ENCODE measurements at places on chromosomes 2 and 18.

GRCh38 chr2:222760301-222760897, 88.9 kb downstream of the MOGAT1 start:
- no peak for DNase-seq

DNA sequence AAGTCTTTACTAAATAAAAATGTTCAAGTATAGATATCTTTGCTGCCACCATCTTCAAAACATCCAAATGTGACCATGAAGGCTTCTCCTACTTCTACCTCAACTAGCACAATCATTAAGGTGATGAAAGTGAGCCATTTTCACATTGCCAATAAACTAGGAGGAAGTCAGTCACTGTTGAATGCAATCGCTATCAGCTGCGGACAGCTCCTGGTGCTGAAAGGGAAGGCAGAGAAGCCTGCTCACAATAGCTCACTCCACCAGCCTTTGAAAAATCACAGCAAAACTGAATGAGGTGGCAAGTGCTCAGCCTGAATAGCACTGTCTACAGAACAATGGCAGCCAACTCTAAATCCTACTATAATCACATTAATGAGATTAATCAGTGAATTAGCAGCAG, 2.2 kb downstream of the MYT1L start:
- no peak for DNase-seq

DNA sequence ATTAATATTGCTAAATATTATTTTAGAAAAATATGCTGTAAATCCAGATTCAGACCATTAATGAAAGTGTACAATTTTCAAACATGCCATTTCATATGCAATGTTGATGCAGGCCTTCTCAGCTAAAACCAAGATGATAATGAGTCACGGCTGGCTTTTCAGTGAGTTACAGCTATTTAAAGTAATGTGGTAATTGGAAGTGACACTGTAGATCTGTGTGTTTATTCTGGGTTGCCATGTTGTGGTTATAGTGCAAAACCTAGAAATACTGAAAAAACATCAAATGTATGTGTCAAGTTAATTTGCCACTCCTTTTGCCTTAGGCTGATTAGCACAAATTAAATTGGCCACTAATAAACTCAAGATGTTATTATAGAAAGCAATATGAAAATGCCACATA, 506.6 kb downstream of the ERBB4 start:
- no peak for DNase-seq

DNA sequence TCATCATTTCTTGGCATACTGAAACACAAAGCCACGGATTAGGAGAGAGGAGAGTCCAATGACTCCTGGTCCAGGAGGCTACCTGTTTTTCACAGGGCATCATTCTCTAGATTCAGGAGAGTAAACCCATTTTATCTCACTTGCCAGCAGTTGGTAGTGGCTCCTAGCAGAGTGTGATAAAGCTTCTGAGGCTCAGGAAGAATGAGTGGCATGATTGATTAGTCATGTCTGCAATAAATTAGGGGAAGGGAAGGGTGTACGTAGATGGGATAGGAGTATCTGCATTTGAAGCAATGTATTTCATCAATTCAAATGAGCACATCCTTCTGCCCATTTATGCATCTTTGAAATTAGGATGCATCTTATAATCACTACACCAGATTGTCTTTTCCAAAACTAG, 31.1 kb upstream of the PNO1 start:
- no peak for DNase-seq

DNA sequence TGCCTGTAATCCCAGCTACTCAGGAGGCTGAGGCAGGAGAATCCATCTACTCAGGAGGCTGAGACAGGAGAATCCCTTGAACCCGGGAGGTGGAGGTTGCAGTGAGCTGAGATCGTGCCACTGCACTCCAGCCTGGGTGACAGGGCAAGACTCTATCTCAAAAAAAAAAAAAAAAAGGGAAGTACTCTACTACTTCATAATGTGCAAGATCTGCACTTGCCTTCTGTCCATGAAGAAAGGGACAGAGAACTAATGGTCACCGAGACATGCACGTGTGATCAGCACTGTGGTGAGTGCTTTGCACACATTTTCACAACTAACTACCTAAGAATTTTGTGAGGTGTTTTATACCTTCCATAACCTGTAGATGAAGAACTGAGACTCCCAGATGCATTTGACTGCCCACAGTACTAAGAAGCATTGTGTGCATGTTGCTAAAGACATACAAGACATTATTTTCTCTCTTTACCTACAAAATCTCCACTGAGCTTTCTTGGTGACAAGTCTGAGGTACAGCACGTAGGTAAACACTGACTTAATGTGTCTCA, 784.8 kb upstream of the ID2 start:
- no peak for DNase-seq

GRCh38 chr2:18998491-18998890, 359.9 kb downstream of the OSR1 start:
- DNase-seq, result no peak

GRCh38 chr2:62972601-62973000, 78.0 kb upstream of the OTX1 start:
- no peak for DNase-seq

GRCh38 chr2:709138-709765, 32.0 kb upstream of the TMEM18 start:
- DNase-seq, result no peak

DNA sequence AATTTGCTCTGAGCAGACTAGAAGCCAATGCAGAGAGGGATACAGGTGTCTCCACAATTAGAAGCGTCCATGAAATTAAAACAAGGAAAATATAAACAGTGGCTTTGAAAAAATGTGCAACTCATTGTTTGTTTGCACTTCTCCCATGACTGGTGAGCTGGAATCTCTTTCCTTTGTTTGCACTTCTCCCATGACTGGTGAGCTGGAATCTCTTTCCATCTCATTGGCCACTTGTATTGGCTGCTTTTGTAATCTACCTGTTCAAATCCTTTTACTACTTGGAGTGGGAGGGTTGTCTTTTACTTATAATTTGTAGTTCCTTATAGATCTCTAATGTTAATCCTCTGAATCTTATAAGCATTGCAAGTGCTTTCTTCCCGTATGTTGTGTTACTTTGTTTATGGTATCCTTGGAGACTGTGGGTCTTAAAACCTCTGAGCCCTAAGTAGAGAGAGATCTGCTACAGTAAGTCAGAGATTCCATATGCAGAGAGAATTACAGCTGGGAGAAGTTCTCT, 94.1 kb downstream of the RTN4 start:
- DNase-seq, result no peak

- DNase-seq, result peak; percentile 84
Observed at GRCh38 chr18:74353169-74353775, 37.6 kb downstream of the C18orf63 start.

DNA sequence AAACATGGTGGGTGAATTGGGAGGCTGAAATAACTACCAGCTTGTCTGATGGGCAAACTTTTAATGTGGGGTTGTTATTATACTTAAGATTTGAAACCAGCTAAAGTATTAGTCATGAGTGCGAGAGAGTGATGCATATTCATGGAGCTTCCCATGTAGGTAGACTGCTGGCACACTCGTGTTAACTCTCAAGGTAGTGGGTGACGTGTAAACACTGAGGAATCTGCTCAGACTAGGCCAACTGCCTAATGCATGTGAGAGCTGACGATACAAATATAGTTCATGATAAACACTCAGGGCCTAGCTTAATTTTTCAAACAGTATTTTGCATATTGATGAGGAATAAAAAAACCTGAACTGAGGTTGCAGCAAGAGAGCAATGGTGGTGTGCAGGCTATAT, 1165.7 kb upstream of the PIK3C3 start:
- DNase-seq, result no peak

GRCh38 chr18:44700652-44701051, 20.0 kb downstream of the SETBP1 start:
- DNase-seq, result no peak

DNA sequence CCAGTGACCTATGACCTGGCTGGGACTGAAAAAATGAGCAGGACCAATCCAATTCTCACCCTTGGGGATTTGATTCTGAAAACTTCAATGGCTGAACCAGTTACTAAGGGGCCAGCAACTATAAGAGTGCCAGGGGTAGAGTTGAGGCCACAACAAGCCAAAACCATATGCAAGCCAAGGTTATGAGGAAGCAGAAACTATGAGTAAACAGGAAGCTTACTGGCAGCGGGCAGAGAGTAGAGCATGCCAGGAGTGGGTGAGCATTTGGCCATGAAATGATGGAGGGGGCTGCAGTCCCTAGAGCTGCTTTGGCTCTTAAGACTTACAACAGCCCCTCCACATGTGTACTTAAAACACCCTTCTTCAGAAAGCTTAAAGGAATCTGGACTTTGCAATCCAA, 82.4 kb downstream of the RBMS1 start:
- DNase-seq, result no peak

- no peak for DNase-seq
Observed at GRCh38 chr2:64996871-64997307, 7.7 kb downstream of the SLC1A4 start.

DNA sequence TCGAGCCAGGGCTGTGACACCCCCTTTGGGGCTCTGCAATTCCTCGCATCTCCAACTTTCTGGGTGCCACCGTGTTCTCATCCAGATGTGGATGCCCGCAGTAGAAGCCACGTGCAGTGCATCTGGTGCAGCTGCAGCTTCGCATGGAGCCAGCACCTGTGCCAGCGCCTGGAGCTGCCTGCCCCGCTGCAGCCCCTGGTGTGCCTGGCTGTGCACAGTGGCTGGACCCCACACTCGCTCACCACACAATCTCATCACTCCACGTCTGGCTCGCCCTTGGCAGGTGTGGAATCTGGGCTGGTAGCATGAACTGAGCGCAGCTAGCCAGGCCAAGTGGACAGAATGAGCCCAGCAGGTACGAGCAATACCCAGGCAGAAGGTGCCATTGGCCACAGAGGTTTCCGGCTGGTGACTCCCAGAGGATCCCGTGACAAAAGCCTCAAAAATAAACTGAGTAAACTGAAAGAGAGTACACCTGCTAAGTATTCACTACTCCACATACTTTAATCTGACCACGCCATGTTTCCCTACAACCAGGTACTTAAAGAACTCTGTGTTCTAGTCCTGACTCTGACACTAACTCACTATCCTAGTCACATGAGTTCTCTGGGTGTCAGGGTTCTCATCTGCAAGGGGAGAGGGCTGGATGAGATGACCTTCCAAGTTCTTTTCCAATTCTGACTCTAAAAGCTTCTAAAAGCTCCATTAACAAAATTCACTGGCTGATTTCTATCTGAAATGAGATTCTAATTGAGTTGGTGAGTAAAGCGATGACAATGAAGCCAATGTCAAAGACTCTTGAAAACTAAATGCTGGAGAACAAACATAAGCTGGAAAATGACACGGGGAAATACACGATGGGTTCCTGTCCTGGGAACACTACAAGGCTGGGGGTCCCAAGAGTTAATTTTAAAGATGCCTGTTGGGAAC, 37.1 kb downstream of the RNF152 start:
- no peak for DNase-seq

DNA sequence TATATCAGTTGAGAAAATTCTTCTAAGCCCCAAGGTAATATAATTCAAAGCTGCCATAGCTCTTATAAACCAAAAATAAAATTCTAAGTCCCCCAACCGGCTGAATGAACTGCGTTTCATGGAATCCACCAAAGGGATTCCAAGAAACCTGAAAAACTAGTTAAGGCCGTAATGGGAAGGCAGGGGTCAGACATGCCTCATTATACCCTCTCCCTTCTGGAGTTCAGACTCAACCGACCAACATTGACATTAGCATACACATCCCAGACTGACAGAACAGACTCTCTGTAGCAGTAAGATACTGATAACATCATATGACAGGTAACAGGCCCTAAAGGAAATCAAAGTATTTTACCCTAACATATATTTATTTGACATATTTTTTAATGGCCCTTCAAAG, 31.4 kb upstream of the PHLPP1 start:
- no peak for DNase-seq

- no peak for DNase-seq
Observed at GRCh38 chr2:235836491-235836911, 331.7 kb downstream of the GBX2 start.

GRCh38 chr18:45690975-45691815, 32.8 kb upstream of the SLC14A1 start:
- no peak for DNase-seq

- no peak for DNase-seq
Observed at GRCh38 chr2:77552956-77553355, 30.8 kb upstream of the LRRTM4 start.

- no peak for DNase-seq
Observed at GRCh38 chr2:148860037-148860436, 15.0 kb upstream of the KIF5C start.

GRCh38 chr2:222442665-222443064, 18.3 kb downstream of the SGPP2 start:
- no peak for DNase-seq

- DNase-seq, result no peak
Observed at GRCh38 chr2:197878792-197879191, 74.4 kb downstream of the PLCL1 start.

- peak; percentile 26 for DNase-seq
Observed at GRCh38 chr2:189179570-189179950, at the start of gene COL5A2. Gene COL5A2 (minus strand): TSS chr2:189179761. CDS start chr2:189179604, 157 bp downstream.

DNA sequence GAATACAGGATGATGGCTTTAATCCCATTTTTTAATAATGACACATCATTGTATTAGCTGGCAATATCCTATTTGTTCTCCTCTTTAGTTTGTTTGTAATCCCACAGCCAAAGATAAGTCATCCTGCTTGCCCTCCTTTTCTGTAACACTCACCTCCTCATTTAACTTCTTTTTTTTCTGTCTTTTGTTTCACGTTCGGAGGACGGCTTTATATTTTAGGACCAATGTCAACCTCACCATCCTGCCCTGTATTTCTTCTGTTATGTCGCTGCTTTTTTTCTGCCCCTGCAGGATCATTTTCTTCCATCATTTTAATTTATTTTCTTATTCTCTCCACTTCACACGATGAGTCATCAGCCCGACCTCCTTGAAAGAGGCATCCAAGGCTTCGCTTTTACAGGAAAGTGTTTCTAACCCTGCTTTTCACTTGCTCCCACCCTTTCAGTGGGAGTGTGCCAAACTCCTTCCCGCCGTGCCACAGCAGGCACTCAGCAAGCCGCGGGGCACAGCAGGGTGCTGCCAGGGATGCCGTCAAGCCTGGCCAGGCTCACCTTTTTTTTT, 11.4 kb downstream of the RAB31 start:
- DNase-seq, result no peak

DNA sequence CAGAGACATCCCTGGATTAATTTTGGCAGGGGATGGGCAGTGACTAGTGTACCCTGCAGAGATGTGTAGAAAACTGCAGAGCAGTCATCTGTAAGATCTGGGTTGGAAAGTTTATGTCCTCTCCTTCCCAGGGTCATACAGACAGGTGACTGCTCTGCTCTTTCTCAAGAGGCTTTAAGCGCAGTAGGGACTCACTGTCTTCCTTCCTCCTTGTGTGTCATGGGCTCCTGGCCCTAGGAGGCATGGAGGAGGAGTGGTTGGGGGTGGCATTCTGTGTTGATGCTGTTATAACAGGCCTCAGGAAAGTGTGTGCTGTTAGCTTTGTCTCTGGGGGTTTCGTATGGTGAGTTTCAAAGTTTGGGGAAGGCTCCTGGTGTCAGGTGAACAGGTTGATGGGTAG, 130.5 kb upstream of the MGAT5 start:
- DNase-seq, result no peak

- DNase-seq, result no peak
Observed at GRCh38 chr18:56789004-56789888, 138.1 kb downstream of the WDR7 start.

Measured in mucosa of descending colon (tissue), 3 donors.